ENCODE measurements at places on chromosomes 3 and 15. TPM values are rescaled to one million over a fixed set of nuclear protein-coding genes. Genes with fewer than 3 reads are reported as not detected.

PLA2G4E gene
- total RNA-seq: not detected

TP63 gene
- not detected for total RNA-seq

ACKR4 gene
- total RNA-seq: not detected

POTEB2 gene
- total RNA-seq: not detected

TUSC2 gene
- 37.5 TPM for total RNA-seq

AADACL2 gene
- not detected for total RNA-seq

CHRM5 gene
- total RNA-seq: not detected

NR1I2 gene
- total RNA-seq: not detected

ATP13A4 gene
- total RNA-seq: 348 TPM

TIMP4 gene
- total RNA-seq: 35.3 TPM

ANKRD34C gene
- total RNA-seq: not detected

CYP8B1 gene
- total RNA-seq: not detected

FSD2 gene
- total RNA-seq: 0.67 TPM

DNAH12 gene
- 0.04 TPM for total RNA-seq

CCRL2 gene
- total RNA-seq: 0.33 TPM

DMXL2 gene
- total RNA-seq: 34.3 TPM

GPR156 gene
- total RNA-seq: not detected

FAM219B gene
- total RNA-seq: 136 TPM

ZIC4 gene
- total RNA-seq: not detected

PPCDC gene
- 20.7 TPM for total RNA-seq

GPR62 gene
- 1.8 TPM for total RNA-seq

CFAP100 gene
- total RNA-seq: not detected

DUOXA1 gene
- total RNA-seq: 97.0 TPM

CTXND1 gene
- 0.27 TPM for total RNA-seq

MAGI1 gene
- 60.5 TPM for total RNA-seq

ACKR2 gene
- total RNA-seq: 5.6 TPM

AGBL1 gene
- not detected for total RNA-seq

PAQR9 gene
- not detected for total RNA-seq

ZNF660 gene
- 5.2 TPM for total RNA-seq

ONECUT1 gene
- not detected for total RNA-seq

OR5K2 gene
- total RNA-seq: not detected

IL16 gene
- total RNA-seq: 10.1 TPM

IDH3A gene
- total RNA-seq: 74.9 TPM

FGF12 gene
- 2.2 TPM for total RNA-seq

TERC gene
- 157 TPM for total RNA-seq

TGFBR2 gene
- total RNA-seq: 418 TPM

CAMP gene
- total RNA-seq: not detected

ALPK3 gene
- total RNA-seq: 10.4 TPM

BUB1B gene
- total RNA-seq: 0.81 TPM

PRSS50 gene
- total RNA-seq: 1.7 TPM

CLEC3B gene
- total RNA-seq: 34.1 TPM

NOX5 gene
- total RNA-seq: 0.22 TPM

IQCF5 gene
- not detected for total RNA-seq

GRAMD1C gene
- total RNA-seq: 5.8 TPM

C3orf33 gene
- 8.9 TPM for total RNA-seq

FAN1 gene
- total RNA-seq: 25.6 TPM

TEX55 gene
- 0.27 TPM for total RNA-seq

CNOT10 gene
- 27.1 TPM for total RNA-seq

RNU5B-1 gene
- not detected for total RNA-seq

CACNA1D gene
- total RNA-seq: 36.9 TPM

MYL3 gene
- not detected for total RNA-seq

KLF15 gene
- 20.6 TPM for total RNA-seq

C3orf20 gene
- not detected for total RNA-seq

DZIP1L gene
- 12.7 TPM for total RNA-seq

CPLX3 gene
- not detected for total RNA-seq

SLC28A2 gene
- total RNA-seq: not detected

FBLN2 gene
- total RNA-seq: 95.4 TPM

Data from thyroid gland (tissue), 4 donors.